ENCODE measurements at places on chromosomes 7 and 10.

- no peak for DNase-seq
Observed at GRCh38 chr7:131322861-131323260, 4.8 kb upstream of the MKLN1 start.

GRCh38 chr7:143958781-143959180 is 4.1 kb downstream of the OR2F1 start:
- no peak for DNase-seq

DNA sequence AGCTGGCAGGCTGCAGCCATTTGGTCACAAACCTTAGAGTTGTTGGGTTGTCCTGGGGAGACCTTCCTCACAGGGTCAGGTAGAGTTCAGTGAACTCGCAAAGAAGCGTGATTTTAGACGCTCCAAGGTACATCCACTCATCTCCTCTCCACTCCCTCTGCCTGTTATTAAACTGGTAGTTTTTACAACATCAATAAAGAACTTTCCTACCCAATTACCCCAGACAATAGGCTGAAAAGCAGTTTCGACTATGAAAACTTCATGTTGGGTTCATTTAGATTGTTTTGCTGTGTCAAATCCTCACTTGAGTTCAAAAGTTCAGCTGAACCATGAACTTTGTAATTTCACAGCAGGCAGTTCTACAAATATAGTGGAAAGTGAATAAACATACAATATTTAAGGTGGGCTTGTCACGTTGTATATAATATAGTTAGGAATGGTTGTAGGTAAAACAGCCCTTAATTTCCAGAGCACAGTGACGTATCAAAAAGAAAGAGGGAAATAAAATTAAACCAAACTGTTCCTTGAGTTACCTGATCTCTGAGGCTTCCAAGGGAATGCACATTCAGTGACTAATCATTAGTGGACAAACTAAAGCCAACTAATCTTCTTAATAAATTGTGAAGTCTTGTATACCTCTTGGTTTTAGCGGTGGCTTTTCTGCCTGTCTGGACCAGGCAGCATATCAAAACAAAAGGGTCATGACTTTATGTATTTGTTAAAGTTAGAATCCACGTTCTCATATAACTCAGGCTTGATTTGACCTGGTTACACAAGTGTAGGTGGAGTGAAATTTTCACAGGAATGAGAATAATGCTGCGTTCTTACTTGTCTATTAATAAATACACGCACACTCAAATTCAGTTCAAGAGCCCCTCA is 100.5 kb downstream of the CYP26A1 start:
- no peak for DNase-seq

DNA sequence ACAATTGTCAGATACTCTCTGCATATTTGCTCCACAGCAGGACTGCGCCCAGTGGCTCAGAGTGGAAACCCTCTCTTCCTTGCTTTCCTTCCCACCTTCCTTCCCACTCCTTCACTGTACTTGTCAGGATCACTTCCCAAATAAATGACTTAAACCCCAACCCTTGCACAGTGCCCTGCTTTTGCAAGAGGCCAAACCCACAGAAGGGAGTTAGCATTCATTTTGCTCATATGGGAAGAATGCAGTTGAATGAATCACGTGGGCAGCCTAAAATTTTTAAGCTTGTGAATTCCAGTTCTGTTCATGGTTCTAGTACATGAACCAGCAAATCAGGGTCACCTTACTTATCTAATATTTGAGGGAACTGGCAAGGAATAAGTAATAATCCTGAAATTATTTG is 47.7 kb upstream of the SFMBT2 start:
- no peak for DNase-seq

DNA sequence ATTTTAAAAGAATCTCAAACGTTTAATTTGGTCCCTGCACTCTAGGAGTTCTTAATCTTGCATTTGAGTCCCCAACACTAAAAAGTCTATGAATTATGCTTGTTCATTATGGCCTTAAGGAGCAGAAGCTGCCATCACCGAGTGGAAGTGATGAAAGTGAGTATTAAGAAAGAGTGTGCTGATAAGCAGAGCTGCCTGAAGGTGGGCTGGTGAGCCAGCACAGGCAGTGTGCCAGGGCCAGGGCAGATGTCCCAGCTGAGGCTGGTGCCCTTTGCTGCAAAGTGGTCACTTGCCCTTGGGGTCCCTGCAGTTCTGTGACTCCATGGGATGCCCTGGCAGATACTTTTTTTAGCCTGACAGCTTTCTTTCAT is 72.9 kb upstream of the LOXL4 start:
- DNase-seq = no peak
